Naive thymus-derived CD8-positive, alpha-beta T cell (primary cell): ENCODE measurements at places on chromosomes 12 and 14. TPM values are rescaled to one million over a fixed set of nuclear protein-coding genes. Genes with fewer than 3 reads are reported as not detected.

DNA sequence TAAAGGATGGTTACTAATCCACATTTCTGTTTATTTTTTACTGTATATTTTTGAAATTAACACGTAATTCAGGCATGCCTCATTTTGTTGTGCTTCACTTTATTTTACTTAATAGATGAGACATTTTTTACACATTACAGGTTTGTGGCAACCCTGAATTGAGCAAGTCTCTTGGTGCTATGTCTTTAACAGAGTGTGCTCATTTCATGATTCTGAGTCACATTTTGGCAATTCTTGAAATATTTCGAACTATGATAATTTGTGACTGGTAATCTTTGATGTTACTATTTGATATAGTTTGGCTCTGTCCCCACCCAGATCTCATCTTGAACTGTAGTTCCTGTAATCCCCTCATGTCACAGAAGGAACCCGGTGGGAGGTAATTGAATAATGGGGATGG lies 1120.5 kb upstream of the FLRT2 start:
- DNase-seq = no peak

- DNase-seq = no peak
Observed at GRCh38 chr12:11757531-11757930, 108.1 kb downstream of the ETV6 start.

- DNase-seq = no peak
Observed at GRCh38 chr12:88805286-88805685, 225.0 kb upstream of the KITLG start.

GRCh38 chr14:68639000-68639757 lies 153.7 kb downstream of the ZFP36L1 start:
- no peak for DNase-seq

- no peak for DNase-seq
Observed at GRCh38 chr12:50720085-50720484, 43.8 kb upstream of the ATF1 start.

- DNase-seq = no peak
Observed at GRCh38 chr12:50243507-50243906, 39.8 kb downstream of the LIMA1 start.

DNA sequence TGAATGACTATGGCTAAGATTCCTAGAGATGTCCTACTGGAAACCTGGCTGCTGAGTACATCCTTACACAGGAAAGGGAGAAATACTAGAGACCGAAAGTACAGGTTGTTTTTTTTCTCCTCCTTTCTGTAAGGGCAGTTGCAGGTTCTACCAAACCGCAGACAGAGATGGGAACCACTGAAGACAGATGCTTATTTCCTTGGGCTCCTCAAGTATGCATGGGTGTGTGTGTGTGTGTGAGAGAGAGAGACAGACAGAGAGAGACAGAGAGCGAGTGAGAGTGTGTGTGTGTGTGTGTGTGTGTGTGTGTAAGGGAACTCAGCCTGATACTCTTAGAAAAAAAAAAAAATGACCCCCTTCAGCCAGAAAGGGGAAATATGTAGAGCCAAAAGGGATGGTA lies 42.5 kb downstream of the MAP4K5 start:
- no peak for DNase-seq

DNA sequence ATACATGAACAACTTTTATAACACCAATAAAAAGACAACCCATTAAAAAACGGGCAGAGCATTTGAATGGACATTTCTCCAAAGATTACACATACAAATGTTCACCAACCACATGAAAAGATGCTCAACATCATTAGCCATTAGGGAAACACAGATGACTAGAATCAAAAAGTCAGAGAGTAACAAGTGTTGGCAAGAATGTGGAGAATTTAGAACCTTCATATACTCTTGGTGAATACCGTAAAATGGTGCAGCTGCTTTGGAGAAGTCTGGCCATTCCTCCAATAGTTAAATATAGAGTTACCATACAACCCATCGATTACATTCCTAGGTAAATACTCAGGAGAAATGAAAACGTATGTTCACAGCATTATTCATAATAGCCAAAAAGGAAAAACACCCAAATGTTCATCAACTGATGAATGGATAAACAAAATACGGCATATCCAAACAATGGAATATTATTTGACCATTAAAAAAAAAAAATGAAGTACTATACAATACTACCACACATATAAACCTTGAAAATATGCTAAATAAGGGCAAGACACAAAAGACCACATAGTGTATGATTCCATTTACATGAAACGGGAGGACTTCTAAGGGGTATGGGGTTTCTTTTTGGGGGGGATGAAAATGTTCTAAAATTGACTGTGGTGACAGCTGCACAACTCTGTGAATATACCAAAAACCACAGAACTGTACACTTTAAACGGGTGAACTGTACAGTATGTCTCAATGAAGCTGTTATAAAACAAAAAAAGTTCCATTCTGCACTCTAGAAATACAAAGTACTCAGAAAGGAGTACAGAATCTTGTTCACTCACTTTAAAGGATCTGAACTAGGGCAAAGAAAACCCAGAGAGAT lies 3.2 kb downstream of the CORO1C start:
- no peak for DNase-seq

DNA sequence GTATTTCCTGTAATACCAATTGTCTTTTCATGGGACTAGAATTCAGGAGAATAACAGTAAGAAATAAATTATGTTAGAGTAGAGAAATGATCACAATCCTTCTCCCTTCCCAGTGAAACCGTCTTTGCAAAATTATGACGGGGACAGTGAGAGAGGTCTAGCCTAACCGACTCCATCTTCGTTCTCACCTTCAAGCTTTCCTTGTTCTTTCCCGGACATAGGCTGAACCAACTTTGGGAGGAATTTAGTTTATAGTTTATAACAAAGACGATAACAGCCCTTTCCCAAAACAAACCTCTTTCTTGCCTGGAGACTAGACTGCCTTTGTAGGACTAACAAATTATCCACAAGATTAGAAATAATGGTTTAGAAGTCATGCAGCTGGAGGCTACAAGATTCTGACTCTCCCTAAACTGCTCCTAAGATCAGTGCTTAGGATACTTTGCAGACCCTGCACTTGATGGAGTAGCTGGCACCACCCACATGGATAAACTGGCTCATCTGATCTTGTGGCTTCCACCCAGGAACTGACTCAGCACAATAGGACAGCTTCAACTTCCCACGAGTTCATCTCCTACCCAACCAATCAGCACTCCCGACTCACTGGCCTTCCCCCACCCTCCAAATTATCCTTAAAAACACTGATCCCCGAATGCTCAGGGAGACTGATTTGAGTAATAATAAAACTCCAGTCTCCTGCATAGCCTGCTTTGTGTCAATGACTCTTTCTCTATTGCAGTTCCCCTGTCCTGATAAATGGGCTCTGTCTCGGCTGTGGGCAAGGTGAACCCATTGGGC lies 521.2 kb upstream of the TBX3 start:
- no peak for DNase-seq

- DNase-seq = no peak
Observed at GRCh38 chr14:58699681-58700205, 62.0 kb downstream of the DACT1 start.

DNA sequence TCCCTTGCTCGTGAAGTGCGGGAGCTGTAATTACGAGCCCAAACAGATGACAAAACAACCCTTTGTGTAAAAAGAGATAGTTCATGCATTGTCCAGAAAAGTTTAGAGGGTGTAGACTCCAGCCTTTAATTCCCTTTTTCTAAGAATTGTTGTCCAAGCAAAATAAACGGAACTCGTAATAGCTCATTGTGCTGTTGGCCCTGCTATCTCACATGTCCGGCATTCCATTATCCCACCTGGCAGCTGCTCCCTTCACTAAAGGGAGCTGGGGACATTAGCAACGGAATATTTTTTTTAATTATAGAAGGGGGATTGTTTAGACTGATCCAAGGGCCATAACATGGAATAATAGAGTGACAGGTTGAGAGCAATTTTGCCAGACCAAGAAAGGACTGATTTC lies 277.5 kb upstream of the TBX3 start:
- DNase-seq = no peak

- no peak for DNase-seq
Observed at GRCh38 chr12:106113824-106114446, 24.8 kb downstream of the NUAK1 start.

DNA sequence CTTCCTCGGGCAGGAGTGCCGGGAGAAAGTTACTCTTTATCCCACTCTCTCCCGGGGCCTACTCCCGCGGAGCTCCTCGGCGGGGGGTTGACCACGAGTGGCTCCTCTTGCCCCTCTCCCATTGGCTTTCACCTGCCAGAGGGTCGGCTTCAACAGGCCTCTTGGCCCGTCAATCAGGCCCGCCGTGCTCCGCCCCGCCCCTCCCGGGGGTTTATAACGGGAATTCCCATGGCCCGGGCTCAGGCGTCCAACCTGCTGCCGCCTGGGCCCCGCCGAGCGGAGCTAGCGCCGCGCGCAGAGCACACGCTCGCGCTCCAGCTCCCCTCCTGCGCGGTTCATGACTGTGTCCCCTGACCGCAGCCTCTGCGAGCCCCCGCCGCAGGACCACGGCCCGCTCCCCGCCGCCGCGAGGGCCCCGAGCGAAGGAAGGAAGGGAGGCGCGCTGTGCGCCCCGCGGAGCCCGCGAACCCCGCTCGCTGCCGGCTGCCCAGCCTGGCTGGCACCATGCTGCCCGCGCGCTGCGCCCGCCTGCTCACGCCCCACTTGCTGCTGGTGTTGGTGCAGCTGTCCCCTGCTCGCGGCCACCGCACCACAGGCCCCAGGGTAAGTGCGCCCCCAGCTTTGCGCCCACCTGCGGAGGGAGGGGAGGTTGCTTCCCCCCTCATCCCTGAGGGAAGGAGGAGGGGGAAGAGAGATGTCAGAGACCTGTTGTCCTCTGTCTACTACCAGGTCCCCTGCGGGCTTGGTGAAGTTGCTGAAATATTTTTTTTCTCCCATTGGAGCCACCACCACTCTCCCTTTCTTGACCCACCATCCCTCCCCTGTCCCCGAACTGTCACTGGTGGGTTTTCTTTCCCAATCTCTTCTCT lies at the start of gene SMOC1:
SMOC1 (plus strand) TSS at position 242 of the 869 bp plus-strand sequence; CDS start at position 505, 263 bp downstream.
- no peak for DNase-seq

DNA sequence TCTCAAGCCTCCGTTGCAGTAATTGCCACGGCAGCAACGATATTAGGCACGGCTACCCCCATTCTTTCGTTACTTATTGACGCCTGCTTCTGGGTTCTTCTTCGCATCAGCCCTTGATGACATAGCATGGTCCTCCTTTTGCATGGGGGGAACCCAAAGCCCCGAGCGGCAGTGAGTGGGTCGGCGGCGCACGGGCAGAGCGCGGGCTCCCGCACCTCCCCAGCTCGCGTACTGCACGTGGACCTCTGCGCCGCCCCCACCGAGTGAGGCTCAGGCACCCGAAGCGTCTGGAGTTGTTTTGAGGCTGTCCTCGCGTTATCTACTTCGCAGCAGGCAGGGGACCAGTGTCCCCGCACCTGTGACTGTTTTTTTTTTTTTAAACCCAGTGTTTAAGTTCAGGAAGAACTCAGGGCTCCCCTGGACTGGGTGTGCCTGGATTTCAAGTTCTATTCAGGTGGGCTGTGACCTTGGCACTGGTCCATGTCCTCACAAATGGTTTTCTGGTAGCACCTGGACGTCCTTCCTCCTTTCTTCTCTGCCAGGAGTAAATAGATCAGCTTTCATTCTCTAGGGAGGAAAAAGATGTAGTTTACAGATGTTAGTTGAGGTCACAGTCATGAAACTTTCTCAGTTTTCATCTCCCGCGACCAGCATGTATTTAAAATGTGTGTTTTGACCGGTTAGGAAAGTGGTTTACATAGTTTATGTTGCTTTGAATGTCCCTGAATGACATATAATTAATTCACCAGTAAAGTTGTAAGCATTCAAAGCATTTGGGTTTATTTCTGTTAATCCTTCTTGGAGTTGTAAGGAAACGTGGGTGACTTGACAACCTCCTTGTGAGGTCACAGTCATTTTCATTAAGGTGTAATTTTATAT lies 1.4 kb upstream of the FOXN4 start:
- no peak for DNase-seq

- no peak for DNase-seq
Observed at GRCh38 chr12:96590970-96591369, 101.6 kb downstream of the CFAP54 start.

DNA sequence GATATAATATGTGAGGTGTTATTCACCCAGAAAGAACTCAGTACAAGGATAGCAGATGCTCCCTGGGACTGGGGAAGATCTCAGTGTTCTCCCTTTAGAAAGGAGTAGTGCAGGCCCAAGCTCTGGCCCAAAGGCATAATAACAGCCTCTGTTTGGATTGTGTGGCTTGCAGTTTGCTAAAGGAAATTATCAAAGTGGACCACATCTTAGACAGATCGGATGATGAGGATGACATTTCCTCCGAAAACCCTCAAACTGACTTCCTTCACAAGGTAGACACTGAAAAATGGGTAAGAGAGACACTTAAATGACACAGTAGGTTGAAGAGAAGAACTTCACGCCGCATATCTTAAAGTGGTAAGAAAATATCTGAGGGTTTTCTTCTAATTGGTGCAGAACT lies 26.1 kb downstream of the SMCO2 start:
- DNase-seq = no peak

GRCh38 chr14:22472466-22472865 lies 116.6 kb downstream of the DAD1 start:
- no peak for DNase-seq

GRCh38 chr12:116319898-116320621 lies 42.6 kb upstream of the MED13L start:
- DNase-seq = no peak

DNA sequence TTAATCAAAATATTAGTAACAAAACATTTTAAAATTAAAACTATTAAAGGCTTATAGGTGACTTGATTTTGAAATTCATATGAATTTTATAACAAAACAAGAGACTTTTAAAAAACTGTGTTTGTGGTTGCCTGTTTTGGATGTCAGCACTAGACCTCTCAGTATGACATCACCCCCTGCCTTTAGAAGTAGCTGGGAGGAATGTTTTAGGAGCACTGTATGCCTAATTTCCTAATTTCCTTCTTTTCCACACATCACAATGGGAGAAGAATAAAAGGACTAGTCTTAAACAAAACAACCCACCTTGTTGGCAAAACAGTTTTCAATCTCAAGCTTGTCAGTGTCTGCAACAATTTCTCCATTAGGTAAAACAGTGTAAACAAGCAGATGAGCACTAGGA lies 48.1 kb upstream of the PZP start:
- no peak for DNase-seq

Gene OTUB2
- total RNA-seq = 0.16 TPM

Gene STON2
- total RNA-seq = not detected

Gene KRT74
- 0.26 TPM for total RNA-seq

Gene ITGB7
- 362 TPM for total RNA-seq

Gene TCL1A
- 23.8 TPM for total RNA-seq

Gene ADAMTS20
- total RNA-seq = not detected

Gene HPD
- not detected for total RNA-seq
